SK-N-SH (cell line): ENCODE measurements at places on chromosomes 2 and 18. TPM values are rescaled to one million over a fixed set of nuclear protein-coding genes. Genes with fewer than 3 reads are reported as not detected.
A peak's percentile ranks its signal among the peaks of the same experiment; 100 is the strongest.

DNA sequence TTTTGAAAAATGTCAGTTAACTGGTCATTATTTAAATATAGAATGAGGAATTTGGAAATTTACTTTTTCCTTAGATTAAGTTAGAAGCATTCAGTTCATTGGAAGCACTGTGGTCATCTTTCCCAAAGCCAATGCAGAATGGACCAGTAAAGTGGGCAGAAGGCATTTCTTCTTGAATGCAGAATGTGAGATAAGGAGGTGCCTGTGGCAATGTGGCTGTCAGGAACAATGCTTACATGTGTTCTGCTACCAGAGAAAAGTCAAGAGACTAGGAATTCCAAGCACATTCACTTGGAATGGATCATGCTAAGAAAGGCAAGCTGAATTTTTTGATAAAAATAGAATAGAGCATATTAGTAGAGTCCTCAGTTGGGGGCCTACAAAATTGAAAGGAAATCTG is 295.0 kb upstream of the KCNH7 start:
- H3K27me3 ChIP-seq, result no peaks in the 10 kb centered on the region
- no peaks in the 10 kb centered on the region for H3K36me3 ChIP-seq
- DNase-seq, result no peak
- no peaks in the 10 kb centered on the region for H3K4me1 ChIP-seq
- H3K4me3 ChIP-seq, result no peak overlapping the region
- no peak overlapping the region for H3K27ac ChIP-seq

Gene IL1RL1
- polyA plus RNA-seq, result not detected in 2 replicates

DNA sequence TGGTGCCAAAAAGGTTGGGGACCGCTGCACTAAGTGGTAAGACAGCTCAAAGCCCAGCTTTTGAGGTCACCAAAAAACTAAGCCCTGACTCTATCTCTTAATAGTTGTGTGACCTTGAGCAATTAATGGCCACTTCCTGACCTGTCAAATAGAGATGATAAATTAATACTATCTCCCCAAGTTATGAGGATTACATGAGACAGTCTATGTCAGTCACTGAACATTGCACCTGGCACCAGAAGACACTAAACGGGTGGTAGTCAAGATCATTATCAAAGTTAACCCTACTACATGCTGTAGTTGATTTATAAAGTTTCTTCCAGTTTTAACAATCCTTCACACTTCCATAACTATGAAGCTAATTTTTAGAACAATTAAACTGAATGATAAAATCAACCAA is 36.5 kb downstream of the STPG4 start:
- peaks cover 17% of the 10 kb centered on the region for H3K4me1 ChIP-seq
- no peak for DNase-seq
- peaks cover 4% of the 10 kb centered on the region for H3K36me3 ChIP-seq

Gene ENOSF1
- 23.3 and 25.9 TPM in 2 replicates for polyA plus RNA-seq

DNA sequence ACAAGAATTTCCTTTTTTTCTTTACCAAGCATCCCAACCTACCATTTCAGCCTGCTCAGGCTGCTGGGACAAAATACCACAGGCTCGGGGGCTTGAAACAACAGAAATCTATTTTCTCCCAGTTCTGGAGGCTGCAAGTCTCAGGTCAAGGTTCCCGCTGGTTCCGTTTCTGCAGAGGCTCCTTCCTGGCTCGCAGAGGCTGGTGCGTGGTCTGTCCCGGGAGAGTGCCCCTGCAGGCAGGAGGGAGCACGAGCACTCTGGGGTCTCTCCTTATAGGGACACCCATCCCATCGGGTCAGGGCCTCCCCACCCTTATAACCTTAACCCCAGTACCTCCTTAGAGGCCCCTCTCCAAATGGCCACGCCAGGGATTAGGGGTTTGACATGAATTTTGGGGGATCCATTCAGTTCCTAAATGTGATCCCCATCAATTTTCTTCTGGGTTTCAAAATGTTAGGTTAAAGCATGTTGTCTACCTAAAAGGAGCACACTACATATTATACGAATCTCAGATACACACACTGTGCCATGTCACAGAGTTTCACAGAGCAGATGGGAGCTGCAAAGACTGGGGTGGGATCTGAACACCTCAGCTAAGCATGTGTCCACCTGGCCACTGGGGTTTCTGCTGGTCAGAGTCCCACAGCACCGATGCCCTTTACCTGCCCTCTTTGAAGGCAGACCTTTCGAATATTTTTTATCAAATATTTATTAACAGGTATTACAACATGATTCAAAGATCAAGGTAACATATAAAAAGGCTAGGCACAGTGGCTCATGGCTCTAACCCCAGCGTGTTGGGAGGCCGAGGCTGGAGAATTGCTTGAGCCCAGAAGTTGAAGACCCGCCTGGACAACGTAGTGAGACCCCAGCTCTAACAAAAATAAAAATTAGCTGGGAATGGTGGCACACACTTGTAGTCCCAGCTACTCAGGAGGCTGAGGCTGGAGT is 17.6 kb upstream of the ADI1 start:
- H3K27ac ChIP-seq, result peak overlapping the region; percentile 72; the same call in 1 of the 2 replicates
- peaks cover 20% of the 10 kb centered on the region for H3K36me3 ChIP-seq
- peak overlapping the region; percentile 32; the same call in 1 of the 2 replicates for H3K4me3 ChIP-seq
- peaks cover 3% of the 10 kb centered on the region; the same call in 1 of the 2 replicates for H3K4me1 ChIP-seq
- H3K27me3 ChIP-seq, result no peaks in the 10 kb centered on the region

- DNase-seq, result no peak
- no peaks in the 10 kb centered on the region for H3K27me3 ChIP-seq
- H3K4me3 ChIP-seq, result no peak overlapping the region
- H3K27ac ChIP-seq, result no peak overlapping the region
- no peaks in the 10 kb centered on the region for H3K36me3 ChIP-seq
Measured at GRCh38 chr2:98874186-98874689, 61.8 kb downstream of the CRACDL start.

DNA sequence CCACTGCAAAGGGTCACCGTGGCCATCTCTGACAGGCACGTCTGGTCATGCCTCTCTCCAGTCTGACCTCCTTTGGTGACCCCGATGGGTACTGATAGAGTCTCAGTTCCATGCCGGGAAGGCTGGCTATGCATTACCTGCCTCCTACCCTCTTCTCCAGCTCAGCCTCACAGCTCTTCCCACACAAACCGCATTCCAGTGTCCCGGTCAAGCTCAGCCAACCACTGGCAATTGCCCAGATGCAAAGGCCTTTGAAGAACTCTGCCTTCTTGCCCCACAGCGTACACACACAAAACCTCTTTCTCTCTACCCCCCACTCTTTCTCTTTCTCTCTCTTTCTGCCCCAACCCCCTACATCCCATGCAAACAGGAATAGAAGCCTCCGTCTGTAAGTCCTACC is 37.6 kb downstream of the TMEM163 start:
- H3K36me3 ChIP-seq, result no peaks in the 10 kb centered on the region
- DNase-seq, result no peak
- no peaks in the 10 kb centered on the region for H3K27me3 ChIP-seq
- H3K27ac ChIP-seq, result no peak overlapping the region
- no peak overlapping the region for H3K4me3 ChIP-seq
- no peaks in the 10 kb centered on the region for H3K4me1 ChIP-seq

DNA sequence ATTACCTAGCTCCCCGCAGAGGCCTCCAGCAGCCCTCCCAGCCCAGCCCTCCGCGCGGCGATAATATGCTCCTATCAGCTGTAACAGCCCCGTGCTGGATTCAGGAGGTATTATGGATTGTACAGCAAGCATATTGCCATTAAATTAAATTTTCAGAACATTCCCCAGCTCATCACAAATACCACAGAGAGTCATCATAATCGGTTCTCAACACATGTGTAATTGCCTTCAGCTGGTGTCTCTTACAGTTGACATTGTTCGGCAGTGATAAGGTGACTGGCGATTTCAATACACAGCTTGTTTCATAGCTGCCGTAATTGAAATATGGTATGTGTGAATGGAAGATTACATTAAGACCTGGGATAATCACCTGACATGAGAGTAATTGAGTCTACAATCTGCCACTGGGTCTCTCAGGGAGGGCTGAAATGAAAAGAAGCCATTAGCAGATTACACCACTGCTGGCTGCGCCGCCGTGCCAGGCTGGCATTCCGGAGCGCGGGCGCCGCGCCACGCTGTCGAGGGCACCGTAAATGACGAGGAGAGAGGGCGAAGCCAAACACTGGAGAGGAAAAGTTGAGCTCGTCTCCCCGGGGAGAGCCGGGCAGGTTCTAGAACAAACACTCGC is 549.4 kb upstream of the SALL3 start:
- no peak overlapping the region for H3K27ac ChIP-seq
- peaks cover 25% of the 10 kb centered on the region; the same call in 1 of the 2 replicates for H3K27me3 ChIP-seq
- H3K36me3 ChIP-seq, result no peaks in the 10 kb centered on the region
- H3K4me3 ChIP-seq, result no peak overlapping the region

- DNase-seq, result no peak
- no peaks in the 10 kb centered on the region for H3K36me3 ChIP-seq
- H3K27me3 ChIP-seq, result no peaks in the 10 kb centered on the region
- peaks cover 15% of the 10 kb centered on the region; the same call in 1 of the 2 replicates for H3K4me1 ChIP-seq
- no peak overlapping the region for H3K4me3 ChIP-seq
Measured at GRCh38 chr2:168744844-168745243, 57.6 kb upstream of the NOSTRIN start.

- H3K4me3 ChIP-seq, result no peak overlapping the region
- H3K27ac ChIP-seq, result no peak overlapping the region
- H3K36me3 ChIP-seq, result no peaks in the 10 kb centered on the region
Measured at GRCh38 chr2:237833546-237833945, 25.9 kb upstream of the RAMP1 start.

- H3K27ac ChIP-seq, result no peak overlapping the region
- no peaks in the 10 kb centered on the region for H3K36me3 ChIP-seq
- no peaks in the 10 kb centered on the region for H3K27me3 ChIP-seq
- H3K4me3 ChIP-seq, result no peak overlapping the region
- H3K4me1 ChIP-seq, result peaks cover 3% of the 10 kb centered on the region; the same call in 1 of the 2 replicates
- DNase-seq, result no peak
Measured at GRCh38 chr18:63057707-63058106, 261.9 kb downstream of the BCL2 start.

DNA sequence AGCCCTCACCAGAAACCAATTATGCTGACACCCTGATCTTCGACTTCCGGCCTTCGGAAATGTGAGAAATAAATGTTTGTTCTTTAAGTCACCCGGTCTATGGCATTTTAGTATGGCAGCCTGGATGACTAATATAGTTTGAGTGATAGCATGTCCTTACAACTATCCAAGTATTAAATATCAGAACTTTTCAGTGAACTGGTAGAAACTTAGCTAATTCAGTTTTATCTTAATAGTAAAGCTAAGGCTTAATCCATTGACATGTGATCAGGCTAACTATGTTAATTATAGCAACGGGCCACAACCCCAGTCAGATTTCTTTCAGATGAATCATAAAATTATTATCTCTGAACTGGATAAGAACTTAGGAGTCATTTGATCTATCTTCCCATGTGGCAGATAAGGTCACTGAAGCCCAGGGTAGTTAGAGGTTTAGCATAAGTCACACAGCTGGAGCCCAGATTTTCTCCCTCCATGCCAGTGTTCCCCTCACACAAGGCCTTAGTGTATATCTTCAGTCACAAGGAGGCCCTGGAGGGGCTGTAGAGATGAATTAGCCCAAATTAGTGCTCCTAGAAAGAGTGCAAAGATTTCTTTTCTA is 40.7 kb upstream of the UPP2 start:
- H3K36me3 ChIP-seq, result no peaks in the 10 kb centered on the region
- no peak overlapping the region for H3K4me3 ChIP-seq
- DNase-seq, result no peak
- H3K27ac ChIP-seq, result no peak overlapping the region
- no peaks in the 10 kb centered on the region for H3K4me1 ChIP-seq

- H3K4me3 ChIP-seq, result no peak overlapping the region
- no peak overlapping the region for H3K27ac ChIP-seq
- H3K27me3 ChIP-seq, result no peaks in the 10 kb centered on the region
- no peaks in the 10 kb centered on the region for H3K36me3 ChIP-seq
Measured at GRCh38 chr18:6879508-6880195, 150.1 kb downstream of the ARHGAP28 start.

DNA sequence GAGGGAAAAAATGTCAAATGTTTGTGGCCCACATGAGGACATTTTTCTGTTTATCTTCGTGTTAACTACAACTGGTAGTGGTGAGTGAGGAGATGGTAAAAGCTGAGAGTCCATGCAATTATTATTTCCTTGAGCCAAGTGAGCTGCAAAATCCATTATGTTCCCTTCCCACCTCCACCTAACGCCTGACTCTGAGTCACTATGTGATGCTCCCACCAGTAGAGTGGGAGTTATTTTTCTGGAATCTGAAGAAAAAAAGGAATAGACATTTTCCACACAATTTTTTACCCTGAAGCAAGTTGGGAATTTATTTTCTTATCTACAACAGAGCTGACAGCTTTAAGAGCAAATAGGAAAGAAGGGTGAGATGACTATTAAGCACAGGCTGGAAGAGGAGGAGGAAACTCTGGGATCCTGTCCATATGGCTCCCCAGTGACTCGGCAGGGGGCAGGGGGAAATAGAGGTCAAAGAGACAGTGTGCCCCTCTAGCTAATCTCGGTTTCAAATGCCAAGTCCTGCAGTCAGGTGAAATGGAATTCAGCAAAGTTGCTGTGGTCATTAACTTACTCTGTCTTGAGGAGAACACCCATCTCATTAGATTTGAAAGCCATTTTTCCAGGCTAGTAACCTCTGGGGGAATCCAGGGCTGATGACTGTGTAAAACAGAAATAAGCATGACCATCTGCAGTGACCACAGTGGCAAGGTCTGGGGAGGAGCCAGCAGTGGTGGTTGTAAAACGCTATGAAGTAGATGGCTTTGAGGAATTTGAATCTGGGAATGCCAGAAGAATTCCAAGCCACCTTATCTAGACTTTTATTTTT is 463.9 kb downstream of the STK39 start:
- H3K27ac ChIP-seq, result no peak overlapping the region
- DNase-seq, result peak; percentile 20
- no peaks in the 10 kb centered on the region for H3K27me3 ChIP-seq
- H3K36me3 ChIP-seq, result no peaks in the 10 kb centered on the region
- no peaks in the 10 kb centered on the region for H3K4me1 ChIP-seq

Gene UGT1A3
- not detected in 2 replicates for polyA plus RNA-seq

- no peak overlapping the region for H3K4me3 ChIP-seq
- no peak overlapping the region for H3K27ac ChIP-seq
- H3K36me3 ChIP-seq, result no peaks in the 10 kb centered on the region
- no peak for DNase-seq
- peaks cover 11% of the 10 kb centered on the region; the same call in 1 of the 2 replicates for H3K4me1 ChIP-seq
Measured at GRCh38 chr2:30336978-30337841, 105.9 kb downstream of the LBH start.

GRCh38 chr18:3069671-3070433 is 56.9 kb upstream of the LPIN2 start:
- no peak overlapping the region for H3K27ac ChIP-seq
- no peak overlapping the region for H3K4me3 ChIP-seq
- H3K36me3 ChIP-seq, result no peaks in the 10 kb centered on the region
- H3K27me3 ChIP-seq, result no peaks in the 10 kb centered on the region
